ENCODE measurements at places on chromosomes 4 and X. TPM values are rescaled to one million over a fixed set of nuclear protein-coding genes. Genes with fewer than 3 reads are reported as not detected.

DNA sequence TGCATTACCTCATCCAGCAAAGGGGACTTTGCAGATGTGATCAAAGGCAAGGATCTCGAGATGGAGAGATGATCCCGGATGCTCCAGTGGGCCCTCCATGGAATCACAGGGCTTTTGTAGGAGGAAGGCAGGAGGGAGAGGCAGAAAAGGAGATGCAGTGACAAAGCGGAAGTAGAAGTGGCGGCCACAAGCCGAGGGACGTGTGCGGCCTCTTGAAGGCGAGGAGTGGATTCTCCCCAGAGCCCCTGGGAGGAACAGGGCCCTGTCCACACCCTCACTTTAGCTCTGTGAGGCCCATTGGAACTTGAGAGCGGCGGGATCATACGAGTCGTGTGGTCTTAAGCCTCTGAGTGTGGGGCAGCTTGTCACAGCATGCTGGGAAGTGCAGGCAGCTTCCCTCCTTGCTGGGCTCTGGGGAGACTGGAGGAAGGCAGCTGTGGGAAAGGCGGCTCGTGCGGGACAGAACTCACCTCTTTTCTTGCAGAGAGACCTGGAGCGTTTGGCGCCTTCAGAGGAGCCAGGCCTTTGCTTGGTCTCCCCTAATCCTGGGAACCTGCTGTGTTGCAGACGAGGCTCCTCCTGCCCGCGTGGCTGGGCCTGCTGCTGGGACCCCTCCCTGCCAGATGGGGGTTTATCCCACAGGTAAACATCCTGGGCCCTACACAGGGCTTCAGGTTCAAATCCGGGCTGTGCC lies 10.2 kb downstream of the SH3TC1 start:
- H3K4me1 ChIP-seq = no peaks in the 10 kb centered on the region
- no peak for DNase-seq
- no peak overlapping the region for H3K4me3 ChIP-seq
- H3K36me3 ChIP-seq = peaks cover 8% of the 10 kb centered on the region
- peaks cover 4% of the 10 kb centered on the region for H3K27me3 ChIP-seq

DNA sequence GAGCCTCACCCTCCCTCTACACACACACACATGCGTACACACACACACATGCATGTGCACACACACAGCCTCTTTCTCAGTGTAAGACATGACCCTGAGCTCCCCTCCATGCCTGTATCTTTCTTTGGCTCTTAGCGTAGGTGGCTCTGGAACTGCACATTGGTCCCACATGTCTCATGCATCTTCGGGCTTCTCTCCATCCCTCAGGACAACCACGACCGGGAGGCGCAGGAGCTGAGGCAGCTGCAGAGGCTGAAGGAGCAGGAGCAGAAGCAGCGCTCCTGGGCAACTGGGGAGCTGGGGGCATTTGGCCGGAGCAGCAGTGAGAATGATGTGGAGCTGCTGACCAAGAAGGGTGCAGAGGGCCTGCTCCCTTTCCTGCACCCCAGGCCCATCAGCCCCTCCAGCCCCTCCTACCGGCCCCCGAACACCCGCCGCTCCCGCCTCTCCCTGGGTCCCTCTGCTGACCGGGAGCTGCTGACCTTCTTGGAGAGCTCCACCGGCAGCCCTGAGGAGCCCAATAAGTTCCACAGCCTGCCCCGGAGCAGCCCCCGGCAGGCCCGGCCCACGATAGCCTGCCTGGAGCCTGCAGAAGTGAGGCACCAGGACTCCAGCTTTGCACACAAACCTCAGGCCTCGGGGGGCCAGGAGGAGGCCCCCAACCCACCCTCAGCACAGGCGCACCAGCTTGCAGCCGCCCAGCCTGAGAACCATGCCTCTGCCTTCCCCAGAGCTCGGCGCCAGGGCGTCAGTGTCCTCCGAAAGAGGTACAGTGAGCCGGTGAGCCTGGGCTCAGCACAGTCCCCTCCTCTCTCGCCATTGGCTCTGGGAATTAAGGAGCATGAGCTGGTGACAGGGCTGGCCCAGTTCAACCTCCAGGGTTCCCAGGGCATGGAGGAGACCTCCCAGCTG lies 38.6 kb downstream of the FHDC1 start:
- H3K27ac ChIP-seq = no peak overlapping the region
- no peak overlapping the region for H3K4me3 ChIP-seq
- peaks cover 37% of the 10 kb centered on the region for H3K36me3 ChIP-seq
- no peaks in the 10 kb centered on the region for H3K27me3 ChIP-seq

- peaks cover 2% of the 10 kb centered on the region for H3K27me3 ChIP-seq
- no peak for DNase-seq
- no peak overlapping the region for H3K4me3 ChIP-seq
- no peaks in the 10 kb centered on the region for H3K4me1 ChIP-seq
Measured at GRCh38 chrX:44003975-44004374, 30.8 kb upstream of the NDP start.

DNA sequence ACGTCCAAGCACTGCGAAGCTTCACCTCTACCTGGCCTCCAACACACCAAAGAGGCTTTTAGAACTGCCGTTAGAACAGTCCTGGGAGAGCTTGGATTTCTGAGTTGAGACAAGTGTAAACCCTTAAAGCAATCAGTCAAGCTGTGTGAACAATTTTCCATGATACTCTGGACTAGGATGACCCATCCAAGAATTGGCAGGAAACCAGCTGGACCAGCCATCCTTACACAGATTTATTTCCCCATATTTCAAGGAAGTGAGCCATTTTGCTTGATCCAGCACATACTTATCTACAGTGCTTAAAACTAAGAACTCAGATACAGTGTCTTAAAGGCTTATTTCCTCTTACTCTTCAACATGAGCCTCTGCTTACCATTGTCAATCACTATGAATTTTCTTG lies 340.7 kb upstream of the HS3ST1 start:
- no peaks in the 10 kb centered on the region for H3K36me3 ChIP-seq
- no peaks in the 10 kb centered on the region for H3K27me3 ChIP-seq
- no peaks in the 10 kb centered on the region for H3K4me1 ChIP-seq
- H3K27ac ChIP-seq = no peak overlapping the region
- H3K4me3 ChIP-seq = no peak overlapping the region

GRCh38 chr4:107192601-107193000 lies 156.5 kb upstream of the DKK2 start:
- H3K4me1 ChIP-seq = no peaks in the 10 kb centered on the region
- no peaks in the 10 kb centered on the region for H3K27me3 ChIP-seq
- no peak overlapping the region for H3K4me3 ChIP-seq
- H3K36me3 ChIP-seq = no peaks in the 10 kb centered on the region
- no peak for DNase-seq

DNA sequence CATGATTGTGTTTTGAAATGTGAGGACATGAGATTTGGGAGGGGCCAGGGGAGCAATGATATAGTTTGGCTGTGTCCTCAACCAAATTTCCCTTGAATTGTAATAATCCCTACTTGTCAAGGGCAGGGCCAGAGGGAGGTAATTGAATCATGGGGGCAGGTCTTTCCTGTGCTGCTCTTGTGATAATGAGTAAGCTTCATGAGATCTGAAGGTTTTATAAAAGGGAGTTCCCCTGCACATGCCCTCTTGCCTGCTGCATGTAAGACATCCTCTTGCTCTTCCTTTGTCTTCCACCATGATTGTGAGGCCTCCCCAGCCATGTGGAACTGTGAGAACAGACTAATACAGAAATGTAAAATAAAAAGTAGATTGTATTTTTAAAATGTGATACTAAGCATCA lies 1294.9 kb downstream of the ADGRL3 start:
- DNase-seq = no peak
- H3K4me3 ChIP-seq = no peak overlapping the region
- H3K4me1 ChIP-seq = no peaks in the 10 kb centered on the region
- no peak overlapping the region for H3K27ac ChIP-seq
- H3K36me3 ChIP-seq = no peaks in the 10 kb centered on the region

DNA sequence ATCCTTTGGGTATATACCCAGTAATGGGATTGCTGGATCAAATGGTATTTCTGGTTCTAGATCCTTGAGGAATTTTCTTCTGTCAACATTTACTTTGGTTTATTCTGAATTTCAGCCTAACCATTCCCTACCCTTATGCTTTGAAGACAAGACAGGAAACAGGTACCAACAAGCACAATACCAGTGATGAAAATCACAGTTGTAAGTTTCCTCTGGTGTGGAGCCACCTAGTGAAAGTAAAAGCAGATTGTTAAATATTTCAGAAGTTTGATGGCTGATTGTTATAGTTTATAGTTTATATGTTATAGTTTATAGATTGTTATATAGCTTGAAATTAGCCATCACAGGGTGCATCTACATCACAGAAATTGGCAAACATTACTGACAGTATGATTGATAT lies 104.5 kb upstream of the AGA start:
- no peaks in the 10 kb centered on the region for H3K36me3 ChIP-seq
- DNase-seq = no peak
- H3K4me1 ChIP-seq = no peaks in the 10 kb centered on the region
- H3K27ac ChIP-seq = no peak overlapping the region
- no peak overlapping the region for H3K4me3 ChIP-seq

- H3K36me3 ChIP-seq = no peaks in the 10 kb centered on the region
- H3K4me1 ChIP-seq = peaks cover 3% of the 10 kb centered on the region
- no peak overlapping the region for H3K4me3 ChIP-seq
- H3K27ac ChIP-seq = no peak overlapping the region
- no peak for DNase-seq
- H3K27me3 ChIP-seq = no peaks in the 10 kb centered on the region
Measured at GRCh38 chr4:13920901-13921300, 293.4 kb upstream of the BOD1L1 start.

GRCh38 chrX:84219551-84219950 lies 31.6 kb upstream of the RPS6KA6 start:
- no peak for DNase-seq
- no peak overlapping the region for H3K27ac ChIP-seq
- H3K4me3 ChIP-seq = no peak overlapping the region
- H3K4me1 ChIP-seq = no peaks in the 10 kb centered on the region
- H3K36me3 ChIP-seq = no peaks in the 10 kb centered on the region

The HSD17B13 gene
- 0.33 TPM for total RNA-seq

The ATP2B3 gene
- 11.8 TPM for total RNA-seq

The UNC5C gene
- 33.2 TPM for total RNA-seq
